ENCODE measurements at places on chromosomes 5 and 9.

- no peak for DNase-seq
Measured at GRCh38 chr5:68354315-68354714, 138.8 kb downstream of the PIK3R1 start.

DNA sequence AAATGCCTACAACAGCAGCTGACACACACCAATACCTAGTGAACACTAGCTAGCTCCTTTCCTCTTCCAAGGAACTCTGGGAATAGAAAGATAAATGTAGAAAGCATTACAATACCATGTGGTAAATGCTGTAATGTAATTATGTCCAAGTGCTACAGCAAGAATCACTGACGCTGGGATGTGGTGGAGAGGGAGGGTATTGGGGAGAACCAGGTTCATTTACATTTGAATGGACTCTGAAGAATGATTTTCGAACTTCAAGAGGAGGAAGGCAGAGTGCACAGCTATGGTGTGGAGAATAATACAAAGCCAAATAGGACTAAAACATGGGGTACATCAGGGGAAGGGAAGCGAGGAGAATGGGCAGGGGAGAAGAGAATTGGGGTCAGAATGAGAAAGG, 158.0 kb downstream of the CDK5RAP2 start:
- DNase-seq, result no peak

DNA sequence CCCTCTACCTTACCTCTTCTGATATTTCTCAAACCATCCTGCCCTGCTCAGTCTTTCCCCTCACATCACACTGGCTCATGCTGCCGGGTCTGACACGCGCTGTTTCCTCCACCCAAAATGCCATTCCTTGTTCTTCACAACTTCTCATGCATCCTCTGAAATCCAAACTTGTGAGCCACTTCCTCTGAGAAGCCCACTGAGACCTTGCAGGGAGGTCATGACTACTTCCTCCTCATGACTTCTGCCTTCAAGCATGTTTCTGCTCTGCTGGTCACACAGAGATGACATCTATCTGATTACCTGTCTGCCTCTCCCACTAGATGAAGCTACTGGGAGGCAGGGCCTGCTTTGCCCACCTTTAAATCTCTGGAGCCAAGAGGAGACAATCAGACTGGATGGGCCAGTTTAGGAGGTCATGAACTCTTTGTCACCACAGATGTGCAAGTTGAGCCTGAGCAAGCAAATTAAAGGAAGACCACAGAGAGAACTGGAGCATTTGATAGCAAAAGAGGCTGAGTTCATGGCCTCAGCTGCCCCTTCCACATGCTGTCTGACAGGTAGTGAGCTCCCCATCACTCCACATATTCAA, 119.8 kb upstream of the TBC1D2 start:
- peak; percentile 75 for DNase-seq

DNA sequence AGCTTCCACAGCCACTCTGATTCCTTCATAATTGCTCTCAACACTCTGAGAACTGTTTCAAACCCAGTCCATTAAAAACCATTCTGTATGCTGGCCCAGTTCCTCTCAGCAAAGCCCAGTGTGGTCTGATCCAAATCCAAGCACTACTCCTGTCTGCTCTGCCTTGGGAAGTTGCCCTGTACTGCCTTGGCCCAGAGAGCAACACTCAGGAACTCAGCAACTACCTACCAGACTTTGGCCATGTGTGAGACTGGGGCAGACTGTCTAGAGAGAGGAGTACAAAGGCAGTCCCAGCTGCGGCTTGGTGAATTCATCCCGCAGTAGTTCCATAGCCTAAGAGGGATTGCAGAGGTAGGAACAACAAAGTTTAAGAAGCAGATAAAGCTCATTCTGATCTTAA, 214.4 kb downstream of the MCTP1 start:
- DNase-seq, result no peak

GRCh38 chr5:161745392-161745791, 59.9 kb downstream of the GABRA6 start:
- DNase-seq, result no peak

DNA sequence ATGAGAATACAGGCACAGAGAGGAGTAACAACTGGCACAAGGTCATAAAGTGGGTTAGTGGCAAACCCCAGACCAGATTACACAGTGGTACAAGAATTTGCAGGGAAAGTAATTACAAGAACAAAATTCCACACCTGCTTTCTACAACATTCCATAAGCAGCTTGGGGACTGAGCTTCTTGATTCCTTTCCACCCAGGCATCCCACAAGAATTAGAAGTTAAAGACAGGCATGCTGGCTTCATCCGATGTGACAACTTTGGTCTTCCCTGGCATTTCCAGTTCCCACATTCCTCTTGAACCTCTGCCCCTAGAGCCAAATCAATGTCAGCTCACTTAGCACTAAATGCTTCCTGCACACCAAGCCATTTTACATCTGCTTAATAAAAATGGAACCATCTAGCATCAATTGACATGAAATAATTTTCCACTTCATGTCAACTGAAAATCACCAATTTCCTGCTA, 435.8 kb upstream of the PAPPA start:
- peak; percentile 53 for DNase-seq

- DNase-seq, result peak; percentile 83
Measured at GRCh38 chr9:6938447-6938846, 180.7 kb downstream of the KDM4C start.

DNA sequence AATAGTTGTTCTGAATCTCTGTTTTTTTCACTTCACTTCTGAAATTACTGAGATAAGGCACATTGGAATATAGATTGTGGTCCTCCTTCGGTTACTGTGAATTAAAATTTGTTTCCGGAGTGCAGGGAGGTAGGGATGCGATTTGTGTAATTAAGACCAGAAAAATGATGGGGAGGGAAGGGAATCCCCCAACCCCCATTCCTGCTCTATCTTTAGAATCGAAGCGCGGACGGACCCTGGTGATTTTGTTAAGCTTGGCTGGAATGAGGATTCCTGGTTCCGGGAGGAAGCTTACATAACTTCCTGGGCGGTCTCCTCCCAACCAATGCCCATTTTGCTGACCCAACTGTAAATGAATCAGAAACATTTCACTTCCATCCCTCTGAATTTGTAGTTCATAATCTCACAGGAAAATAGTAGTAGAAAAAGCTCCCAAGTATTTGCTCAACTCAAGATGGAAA, 220.1 kb upstream of the MSX2 start:
- DNase-seq, result no peak

DNA sequence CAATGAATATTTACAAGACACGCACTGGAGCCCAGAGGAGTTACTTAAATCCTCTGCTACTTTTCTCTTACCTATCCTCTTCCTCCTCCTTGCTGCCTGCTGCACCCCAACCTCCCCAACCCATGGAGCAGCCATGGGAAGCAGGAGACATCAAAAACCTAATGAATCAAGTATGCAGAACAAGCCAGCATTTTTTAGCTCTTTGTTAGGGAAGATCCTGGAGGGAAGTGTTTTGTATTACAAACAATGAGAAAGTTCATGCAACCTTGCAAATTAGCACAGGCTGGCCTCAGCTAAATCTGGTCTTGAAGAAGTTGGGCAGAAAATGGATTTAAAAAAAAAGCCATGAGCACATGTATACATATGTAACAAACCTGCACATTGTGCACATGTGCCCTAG, 498.8 kb downstream of the KIF4B start:
- DNase-seq, result no peak

DNA sequence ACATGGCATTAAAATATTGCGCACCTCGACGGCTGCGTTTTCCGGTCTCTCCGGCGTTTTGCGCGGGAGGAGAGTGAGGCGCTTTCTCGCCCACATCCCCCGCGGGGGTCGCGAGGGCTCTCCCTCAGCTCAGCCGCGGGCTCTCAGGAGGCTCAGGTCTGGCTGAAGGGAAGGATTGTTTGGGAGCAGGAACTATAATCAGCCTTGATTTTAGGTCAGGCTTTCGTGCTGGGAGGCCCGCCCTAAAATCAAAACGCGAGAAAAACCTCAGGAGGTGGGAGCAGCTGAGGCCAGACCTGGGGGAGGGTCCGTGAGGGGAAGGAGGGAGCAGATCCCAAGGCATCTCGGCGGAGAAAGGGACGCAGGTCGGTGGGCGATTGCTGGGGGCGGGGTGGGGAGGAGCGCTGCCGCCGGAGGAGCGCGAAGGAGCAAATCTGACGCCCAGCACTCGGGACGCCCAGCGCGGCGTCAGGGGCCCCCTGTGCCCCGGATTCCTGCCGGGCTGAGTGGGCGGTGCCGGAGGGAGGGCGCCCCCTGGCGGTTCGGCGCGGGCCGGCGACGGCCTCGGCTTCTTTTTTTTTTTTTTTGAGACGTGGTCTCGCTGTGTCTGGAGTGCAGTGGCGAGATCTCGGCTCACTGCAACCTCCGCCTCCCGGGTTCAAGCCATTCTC, 18.7 kb upstream of the RNF130 start:
- no peak for DNase-seq
